ENCODE measurements at places on chromosomes 11 and 22.

- DNase-seq: no peak
These were observed 151.6 kb downstream of the GRIK4 start for GRCh38 chr11:120663142-120663541.

GRCh38 chr11:128235426-128235825, 351.9 kb downstream of the ETS1 start:
- DNase-seq: no peak

- DNase-seq: no peak
These were observed 40.6 kb downstream of the RSF1 start for GRCh38 chr11:77779935-77780334.

- no peak for DNase-seq
These were observed 163.1 kb upstream of the MPPED2 start for GRCh38 chr11:30749268-30749667.

GRCh38 chr11:88169881-88170280, 5.4 kb downstream of the RAB38 start:
- DNase-seq: no peak

DNA sequence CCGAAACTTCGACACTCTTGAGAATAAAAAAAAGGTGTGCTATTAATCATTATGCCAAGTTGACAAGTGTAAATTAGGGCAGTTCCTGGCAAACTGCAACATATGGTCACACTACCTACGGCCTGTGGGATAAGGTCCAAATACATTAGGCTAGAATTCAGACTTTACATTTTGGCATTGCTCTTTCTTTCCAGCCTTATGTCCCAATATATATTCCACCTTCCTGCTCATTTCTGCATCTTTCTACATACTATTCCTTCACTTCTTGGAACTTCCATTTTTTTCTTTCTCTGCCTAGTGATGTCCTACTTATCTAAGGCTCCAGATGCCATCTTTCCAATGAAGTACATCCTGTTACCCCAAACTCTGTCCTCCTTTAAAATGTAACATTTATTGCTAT, 577.2 kb downstream of the LRRC4C start:
- no peak for DNase-seq

DNA sequence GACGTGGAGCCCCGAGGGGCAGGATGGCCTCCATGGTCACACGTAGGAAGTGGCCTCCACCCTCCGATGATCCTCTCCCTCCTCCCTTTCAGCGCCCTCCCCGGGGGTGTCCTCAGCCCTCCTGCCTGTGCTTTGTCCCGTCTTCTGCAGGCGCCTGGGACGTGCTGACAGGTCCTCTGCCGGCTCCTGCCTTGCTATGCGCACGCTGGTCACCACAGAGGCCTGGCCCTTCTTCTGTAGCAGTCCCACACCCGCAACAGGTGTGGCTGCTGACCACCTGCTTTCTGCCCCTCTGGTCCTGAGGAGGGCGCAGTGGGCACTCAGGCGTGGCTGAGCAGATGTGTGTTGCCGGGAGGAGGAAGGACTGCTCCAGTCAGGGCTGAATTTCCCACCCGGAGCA, 27.7 kb upstream of the PPP6R3 start:
- no peak for DNase-seq

GRCh38 chr22:24516301-24516737, 21.2 kb downstream of the UPB1 start:
- no peak for DNase-seq

- DNase-seq: no peak
These were observed 1169.3 kb downstream of the LRRC4C start for GRCh38 chr11:40290171-40290631.

GRCh38 chr11:73555615-73556014, 42.3 kb downstream of the FAM168A start:
- no peak for DNase-seq

DNA sequence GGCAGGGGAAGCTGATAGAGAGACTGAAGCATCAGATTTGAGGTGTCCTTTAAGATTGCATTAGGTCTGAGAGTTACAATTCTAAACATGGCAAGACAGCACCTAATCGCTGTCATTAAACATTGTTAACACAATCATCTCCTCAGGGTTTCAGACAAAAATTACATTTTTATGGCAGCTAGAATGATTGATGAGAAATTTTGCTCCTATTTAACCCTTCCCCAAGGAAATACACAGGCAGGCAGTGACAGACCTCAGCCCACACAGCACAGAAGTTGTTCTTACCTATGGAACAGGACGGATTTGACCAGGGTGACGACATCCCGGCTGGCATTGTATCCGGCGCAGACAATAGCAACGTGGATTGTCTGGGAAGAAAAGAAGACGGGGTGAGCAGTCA, 294.3 kb downstream of the LARGE1 start:
- DNase-seq: peak; percentile 41

DNA sequence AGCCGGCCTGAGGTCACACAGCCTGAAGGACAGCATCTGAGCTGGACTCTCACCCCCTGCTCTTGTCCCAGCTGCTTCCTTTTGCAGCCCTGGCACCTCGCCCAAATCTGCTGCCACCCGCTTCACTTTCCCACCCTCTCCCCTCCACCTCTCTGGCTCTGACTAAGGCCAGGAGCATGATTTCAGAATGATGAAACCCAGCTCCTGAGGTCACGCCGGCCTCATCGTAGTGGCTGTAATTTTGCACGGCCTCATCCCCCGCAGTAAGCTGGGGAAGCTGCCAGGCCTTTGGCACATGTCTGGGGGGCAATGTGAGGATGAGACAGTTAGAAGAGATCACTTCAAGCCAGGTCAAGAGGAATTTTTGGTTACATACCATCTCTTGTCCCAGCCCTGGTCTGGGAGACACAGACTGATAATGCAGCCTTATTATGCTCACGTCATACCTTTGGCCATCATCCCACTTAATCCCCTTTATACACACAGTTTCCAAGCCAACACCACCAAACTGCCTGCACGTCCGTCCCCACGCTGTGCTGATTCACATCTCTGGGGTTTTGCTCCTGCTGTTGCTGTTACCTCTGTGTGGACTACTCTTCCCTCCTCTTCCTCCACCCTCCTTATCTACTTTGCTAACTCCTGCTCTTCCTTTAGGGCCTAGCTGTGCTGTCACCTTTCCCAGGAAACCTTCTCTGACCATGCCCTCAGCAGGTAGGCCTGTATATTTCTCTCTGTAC, 58.1 kb downstream of the CHRDL2 start:
- DNase-seq: peak; percentile 54

Data from D341Med (cell line).